KBM-7 (cell line): ENCODE measurements at places on chromosomes 6 and 20.

GRCh38 chr6:17894905-17895304 lies 92.5 kb downstream of the KIF13A start:
- no peak for DNase-seq

DNA sequence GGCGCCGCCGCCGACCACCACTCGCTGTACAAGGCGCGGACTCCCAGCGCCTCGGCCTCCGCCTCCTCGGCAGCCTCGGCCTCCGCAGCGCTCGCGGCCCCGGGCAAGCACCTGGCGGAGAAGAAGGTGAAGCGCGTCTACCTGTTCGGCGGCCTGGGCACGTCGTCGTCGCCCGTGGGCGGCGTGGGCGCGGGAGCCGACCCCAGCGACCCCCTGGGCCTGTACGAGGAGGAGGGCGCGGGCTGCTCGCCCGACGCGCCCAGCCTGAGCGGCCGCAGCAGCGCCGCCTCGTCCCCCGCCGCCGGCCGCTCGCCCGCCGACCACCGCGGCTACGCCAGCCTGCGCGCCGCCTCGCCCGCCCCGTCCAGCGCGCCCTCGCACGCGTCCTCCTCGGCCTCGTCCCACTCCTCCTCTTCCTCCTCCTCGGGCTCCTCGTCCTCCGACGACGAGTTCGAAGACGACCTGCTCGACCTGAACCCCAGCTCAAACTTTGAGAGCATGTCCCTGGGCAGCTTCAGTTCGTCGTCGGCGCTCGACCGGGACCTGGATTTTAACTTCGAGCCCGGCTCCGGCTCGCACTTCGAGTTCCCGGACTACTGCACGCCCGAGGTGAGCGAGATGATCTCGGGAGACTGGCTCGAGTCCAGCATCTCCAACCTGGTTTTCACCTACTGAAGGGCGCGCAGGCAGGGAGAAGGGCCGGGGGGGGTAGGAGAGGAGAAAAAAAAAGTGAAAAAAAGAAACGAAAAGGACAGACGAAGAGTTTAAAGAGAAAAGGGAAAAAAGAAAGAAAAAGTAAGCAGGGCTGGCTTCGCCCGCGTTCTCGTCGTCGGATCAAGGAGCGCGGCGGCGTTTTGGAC lies 2.0 kb downstream of the SOX4 start:
- DNase-seq = peak; percentile 42

DNA sequence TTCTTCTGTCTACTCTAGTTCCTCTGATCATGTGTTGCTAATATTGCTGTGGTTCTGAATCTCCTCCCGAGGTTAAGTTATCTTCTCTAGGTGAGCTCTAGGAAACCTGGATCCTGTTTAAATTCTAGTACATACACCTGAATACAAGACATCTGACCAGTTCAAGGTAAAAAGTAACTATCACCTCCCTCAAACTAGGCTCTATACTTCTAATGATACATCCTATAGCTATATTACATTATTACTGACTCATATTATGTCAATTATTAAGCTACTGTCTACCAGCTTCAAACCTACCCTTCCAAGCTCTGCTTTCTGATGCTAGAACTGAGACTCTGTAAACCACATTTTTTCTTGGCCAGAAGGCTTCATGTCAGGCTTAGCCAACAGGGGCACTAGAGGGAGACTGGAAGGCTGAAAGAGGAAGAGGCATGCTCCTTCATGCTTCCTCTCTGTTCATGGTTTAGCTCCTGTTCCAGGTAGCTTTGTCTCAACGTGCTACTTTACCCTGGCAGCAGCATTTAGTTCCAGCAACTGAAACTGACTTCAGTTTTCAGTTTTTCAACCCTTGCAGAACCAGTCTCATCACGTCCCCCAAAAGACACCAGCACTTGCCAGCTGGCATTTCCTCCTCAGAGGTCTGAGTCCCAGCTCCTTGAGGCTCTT lies 148.4 kb upstream of the TOP1 start:
- peak; percentile 7 for DNase-seq

GRCh38 chr6:95240514-95240913 lies 336.8 kb upstream of the MANEA start:
- no peak for DNase-seq
